ENCODE measurements at places on chromosomes 7 and 10.

DNA sequence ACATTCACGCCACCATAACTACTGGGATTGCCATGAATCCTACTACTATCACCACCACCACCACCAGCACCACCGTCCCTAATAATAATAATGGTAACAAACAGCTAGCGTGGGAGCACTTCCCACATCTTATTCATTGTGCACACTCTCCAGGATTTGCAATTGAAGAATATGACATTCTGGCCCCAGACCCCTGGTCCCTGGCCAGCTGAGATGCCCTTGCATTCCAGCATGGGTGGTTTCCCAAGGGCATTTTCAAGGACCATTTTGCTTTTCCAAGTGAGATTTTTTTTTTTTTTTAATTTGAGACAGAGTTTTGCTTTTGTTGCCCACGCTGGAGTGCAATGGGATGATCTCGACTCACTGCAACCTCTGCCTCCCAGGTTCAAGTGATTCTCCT, 14.7 kb downstream of the CTBP2 start:
- no peak for DNase-seq

- no peak for DNase-seq
Observed at GRCh38 chr10:109178591-109178990, 744.7 kb downstream of the XPNPEP1 start.

GRCh38 chr10:51471271-51471670, 228.1 kb downstream of the CSTF2T start:
- no peak for DNase-seq

DNA sequence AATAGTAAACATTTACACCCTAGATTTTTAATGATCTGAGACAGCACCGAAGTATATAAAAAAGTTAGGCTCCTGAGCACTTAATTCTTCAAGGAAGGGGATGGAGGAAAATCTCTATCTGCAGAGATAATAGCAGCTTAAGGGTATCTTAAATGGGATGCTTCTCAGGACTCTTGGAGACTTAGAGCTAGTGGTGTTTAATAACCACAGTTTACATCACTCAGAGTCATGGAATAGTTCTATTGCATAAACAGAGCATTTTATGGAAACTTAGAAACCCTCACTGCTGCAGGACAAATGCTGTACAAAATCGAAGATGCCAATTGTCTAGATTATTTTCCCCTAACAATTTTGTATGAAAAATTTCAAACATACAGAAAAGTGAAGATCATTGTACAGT, 398.9 kb upstream of the GALNT17 start:
- DNase-seq = no peak

- DNase-seq = no peak
Observed at GRCh38 chr7:42914009-42914408, 2.1 kb upstream of the C7orf25 start.

GRCh38 chr10:71755179-71755879, 18.0 kb downstream of the VSIR start:
- no peak for DNase-seq

DNA sequence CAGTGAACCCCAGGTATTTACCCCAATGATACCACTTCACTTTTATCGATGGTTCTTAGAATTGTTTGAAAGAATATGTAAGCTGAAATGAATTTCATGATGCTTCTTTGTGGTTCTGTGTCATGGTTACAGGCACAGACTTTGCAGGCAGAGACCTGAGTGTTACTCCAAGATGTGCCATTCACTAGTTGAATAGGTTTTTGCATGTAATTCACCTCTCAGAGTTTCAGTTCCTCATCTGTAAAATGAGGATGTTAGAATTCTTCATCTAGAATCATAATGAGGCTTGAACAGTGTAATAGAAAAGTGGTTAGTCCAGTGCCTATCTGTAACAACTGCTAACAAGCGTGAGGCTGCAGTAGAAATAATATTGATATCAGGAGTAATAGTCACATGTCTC, 54.6 kb downstream of the VSTM2A start:
- no peak for DNase-seq

DNA sequence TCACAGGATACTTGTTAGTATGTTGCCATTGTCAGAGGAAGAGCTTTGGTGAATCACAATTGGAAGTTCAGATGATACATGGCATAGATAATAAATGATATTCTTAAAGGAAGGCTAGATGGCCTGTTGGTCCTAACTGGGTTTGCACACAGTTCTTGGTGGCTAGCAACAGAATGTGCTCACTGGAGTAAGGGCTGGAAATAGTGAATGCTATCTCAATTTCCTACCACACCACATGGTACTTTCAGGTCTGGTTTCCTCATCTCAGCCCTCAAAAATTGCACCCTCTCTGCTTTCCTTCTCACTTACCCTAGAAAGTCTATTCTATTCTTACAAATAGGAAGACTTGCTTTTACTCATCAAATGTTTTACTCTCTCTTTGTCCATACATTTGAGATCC, 622.5 kb downstream of the ANKRD7 start:
- DNase-seq = no peak

- DNase-seq = no peak
Observed at GRCh38 chr10:89216056-89216455, 8.9 kb upstream of the CH25H start.

GRCh38 chr10:99524736-99525380, 7.9 kb upstream of the NKX2-3 start:
- DNase-seq = no peak

GRCh38 chr7:48481235-48481634, 310.0 kb downstream of the ABCA13 start:
- DNase-seq = no peak

- DNase-seq = no peak
Observed at GRCh38 chr10:86299562-86299961, 67.0 kb downstream of the GRID1 start.

DNA sequence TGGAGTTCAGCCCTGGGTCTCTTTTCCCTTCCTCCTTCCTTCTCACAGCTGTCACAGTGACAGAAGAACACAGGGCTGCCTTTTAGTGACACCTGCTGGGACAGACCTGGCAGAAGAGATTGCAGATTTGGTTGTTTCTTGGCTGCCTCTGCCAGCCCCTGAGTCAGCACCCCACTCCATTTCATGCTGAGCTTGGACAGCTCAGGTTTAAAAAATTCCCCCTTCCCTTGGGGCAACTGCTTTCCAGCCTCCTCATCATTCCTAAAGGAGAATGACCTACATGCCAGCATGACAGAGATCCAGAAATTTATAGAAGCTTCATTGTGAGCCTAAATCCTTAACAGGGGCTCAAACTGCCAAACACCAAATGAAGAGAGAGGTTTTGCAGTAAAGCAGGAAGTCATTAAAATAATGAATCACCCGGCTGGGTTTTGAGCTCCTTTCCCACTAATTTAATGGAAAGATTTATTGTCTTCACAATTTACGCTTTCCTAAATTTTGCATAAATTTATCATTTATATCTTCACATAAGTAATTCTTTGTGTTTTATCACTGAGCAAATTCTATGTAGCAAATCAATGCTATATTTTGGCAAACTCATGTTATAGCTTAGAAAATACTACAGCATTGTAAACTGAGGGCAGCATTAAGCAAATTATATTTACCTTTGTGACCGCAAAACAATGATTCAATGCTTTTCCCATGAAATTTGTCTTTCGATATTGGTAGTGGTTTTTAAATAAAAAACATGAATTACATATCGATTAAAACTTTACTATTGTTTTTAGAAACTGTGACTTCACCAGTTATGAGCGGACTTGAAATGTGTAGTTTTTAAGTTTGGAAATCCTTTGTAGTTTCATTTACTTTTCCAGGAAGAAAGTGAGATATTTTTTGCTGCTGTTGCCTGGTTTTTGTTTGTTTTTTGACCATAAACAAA, 399.5 kb upstream of the ANKRD30A start:
- DNase-seq = no peak

DNA sequence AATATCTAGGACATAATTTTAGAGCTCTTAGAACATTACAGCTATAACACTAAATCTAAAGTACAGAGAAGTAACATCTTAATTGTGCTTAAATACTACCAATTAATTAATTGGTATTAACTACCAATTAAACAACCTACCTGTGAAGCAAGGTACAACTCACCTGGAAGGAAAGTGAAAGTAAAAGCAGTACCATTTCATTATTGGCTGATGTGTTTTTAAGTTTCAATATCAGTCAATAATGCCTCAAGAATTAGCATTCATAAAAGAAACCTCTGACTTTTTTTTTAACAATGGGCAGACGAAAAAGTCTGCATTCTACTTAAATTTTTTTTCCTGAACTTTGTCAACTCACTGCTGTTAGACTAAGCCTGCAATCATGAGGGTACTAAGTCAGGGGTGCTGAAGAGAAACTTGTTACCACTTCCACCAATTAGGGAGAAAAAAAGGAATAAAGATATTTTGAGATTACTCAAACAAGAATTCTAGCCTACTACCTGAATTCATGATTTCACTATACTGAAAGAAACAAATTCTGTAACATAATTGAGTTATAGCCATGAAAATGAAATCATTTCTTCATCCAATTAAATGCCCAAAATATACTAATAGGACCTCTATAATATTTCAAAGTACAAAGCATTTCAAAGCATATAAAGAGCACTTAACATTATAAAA, 19.9 kb downstream of the UPF2 start:
- no peak for DNase-seq

DNA sequence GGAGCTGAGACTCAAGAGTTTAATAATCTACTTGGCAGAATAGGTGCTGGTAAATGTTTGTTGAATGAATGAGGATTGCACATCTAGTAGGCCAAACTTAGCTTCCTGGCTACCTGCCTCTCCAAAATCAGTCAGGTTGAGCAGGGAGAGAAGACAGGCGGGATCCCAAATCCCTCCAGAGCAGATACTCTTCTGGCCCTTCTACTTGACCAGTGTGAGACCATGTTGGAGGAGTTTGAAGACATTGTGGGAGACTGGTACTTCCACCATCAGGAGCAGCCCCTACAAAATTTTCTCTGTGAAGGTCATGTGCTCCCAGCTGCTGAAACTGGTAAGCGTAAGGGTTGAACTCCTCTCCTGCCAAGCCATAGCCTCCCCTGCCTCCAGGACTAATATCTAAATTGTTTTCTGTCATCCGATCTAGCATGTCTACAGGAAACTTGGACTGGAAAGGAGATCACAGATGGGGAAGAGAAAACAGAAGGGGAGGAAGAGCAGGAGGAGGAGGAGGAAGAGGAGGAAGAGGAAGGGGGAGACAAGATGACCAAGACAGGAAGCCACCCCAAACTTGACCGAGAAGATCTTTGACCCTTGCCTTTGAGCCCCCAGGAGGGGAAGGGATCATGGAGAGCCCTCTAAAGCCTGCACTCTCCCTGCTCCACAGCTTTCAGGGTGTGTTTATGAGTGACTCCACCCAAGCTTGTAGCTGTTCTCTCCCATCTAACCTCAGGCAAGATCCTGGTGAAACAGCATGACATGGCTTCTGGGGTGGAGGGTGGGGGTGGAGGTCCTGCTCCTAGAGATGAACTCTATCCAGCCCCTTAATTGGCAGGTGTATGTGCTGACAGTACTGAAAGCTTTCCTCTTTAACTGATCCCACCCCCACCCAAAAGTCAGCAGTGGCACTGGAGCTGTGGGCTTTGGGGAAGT, 2.2 kb upstream of the MBLAC1 start:
- no peak for DNase-seq

DNA sequence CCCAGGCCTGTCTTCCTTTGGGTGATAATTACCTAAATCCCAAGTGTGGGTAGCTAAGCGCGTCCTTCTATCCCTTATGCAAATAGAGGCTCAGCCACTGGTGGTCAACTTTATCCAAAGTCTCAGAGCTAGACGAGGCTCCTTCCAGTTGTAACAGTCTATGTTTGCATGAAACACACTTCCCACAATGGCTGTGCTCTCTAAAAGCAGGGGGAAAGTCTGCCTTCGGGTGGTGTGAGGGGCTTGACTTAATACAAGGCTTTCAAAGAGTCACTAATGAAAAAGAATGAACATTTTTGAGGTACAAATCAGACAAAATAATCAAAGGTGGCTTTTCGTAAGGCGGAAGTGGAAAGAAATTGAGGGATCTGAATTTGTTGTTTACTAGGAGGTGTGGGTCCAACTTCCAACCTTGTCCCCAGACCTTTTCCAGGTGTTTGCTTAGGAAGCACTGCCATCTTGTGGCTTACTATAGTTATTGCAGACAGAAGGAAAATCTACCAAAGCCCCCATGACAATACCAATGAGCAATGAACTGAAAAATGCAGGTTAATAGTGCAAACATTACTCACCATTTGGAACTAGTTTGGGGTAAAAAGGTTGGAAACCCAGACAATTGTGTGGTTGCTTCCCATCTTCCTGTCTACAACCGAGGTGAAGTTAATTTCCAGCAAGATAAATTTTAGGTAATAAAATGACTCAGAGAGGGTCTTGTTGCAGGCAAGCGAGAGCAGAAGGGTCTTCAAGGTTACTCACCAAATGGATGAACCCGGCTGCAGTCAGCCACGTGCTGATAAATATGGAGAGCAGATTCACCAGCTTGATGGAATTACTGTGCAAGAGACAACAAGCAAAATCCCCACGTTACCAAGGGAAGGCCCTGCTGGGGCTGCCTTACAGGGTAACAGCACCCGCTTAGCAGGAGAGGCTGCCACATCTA, 525.7 kb downstream of the KCNMA1 start:
- no peak for DNase-seq

DNA sequence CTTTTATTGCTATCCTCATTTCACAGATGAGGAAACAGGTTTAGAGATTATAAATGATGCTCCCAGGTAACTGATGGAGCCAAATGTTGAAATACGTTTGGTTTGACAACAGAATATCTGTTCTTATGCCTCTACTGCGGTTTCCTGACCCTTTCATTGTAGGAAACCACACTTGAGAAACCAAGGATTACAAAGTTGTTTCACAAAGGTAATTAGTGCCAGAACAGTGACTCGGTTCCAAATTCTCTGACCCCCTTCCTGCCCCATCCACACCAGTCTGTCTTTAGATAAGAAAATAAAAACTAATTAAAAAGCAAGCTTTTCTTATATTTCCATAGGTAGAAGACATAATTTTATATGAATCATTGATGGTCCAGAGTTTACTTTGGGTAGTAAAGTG, 393.7 kb upstream of the MBL2 start:
- no peak for DNase-seq

GRCh38 chr10:89548673-89549072, 13.3 kb upstream of the SLC16A12 start:
- no peak for DNase-seq

GRCh38 chr7:34109936-34110780, 204.8 kb downstream of the BMPER start:
- no peak for DNase-seq
